ENCODE measurements at places on chromosomes 16 and 17.

GRCh38 chr16:26569793-26570192 is 496.9 kb upstream of the C16orf82 start:
- DNase-seq = no peak

DNA sequence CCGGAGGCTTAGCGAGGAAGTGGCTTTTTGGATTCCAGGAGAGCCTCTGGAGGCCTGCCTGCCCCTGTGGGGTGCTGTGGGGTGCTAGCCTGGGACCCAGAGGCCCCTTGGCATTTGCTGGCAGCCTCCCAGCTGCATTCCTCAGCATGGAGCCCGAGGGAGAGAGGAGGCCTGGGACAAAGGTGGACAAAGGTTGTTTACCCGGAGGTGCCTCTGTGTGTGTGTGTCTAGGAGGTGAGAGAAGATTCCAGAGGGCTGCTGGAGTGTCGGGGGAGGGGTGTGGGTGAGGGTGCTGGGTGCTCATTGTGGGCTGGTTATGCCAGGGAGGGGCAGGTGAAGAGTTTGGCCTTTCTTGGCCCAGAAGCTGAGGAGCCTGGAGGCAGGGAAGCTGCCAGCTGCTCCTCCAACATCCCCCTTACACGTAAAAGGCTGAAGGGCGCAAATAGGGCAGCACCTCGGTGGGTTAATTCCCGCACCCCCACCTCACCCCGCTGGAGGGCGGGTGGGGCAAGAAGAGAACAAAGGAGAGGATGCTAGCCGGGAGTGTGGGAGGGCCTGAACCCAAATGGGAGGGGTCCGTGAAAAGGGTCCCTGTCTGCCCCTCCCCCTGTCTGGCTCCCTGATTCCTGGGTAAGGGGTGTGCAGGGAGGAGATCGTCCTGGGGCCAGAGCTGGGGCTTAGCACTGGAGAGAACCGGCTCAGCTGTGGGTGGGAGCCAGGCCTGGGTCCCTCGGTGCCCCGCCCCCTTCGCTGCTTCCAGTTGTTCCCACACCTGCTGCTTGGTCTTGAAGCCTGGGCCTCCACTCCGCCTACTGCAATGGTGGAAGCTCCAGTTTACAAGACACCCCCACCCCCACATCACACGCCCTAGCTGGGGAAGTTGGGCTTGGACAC is 9.9 kb downstream of the HEXIM2 start:
- DNase-seq = no peak

DNA sequence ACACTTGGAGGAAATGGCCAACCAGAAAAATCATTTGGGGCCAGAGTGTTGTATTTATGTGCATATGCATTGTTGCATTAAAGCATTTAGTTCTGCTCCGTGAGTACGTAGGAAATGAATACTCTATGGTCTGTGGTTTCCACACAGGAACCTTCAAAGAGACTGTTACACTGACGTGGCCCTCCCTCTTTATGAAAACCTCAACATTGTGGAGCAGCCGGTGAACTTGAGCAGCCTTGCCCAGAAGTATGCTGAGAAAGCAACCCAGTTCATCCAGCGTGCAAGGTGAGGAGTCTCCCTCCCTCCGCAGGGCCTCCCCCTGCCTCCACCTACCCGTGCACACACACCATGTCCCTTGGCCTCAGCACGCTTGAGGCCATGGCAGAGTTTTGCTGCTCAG is 65.2 kb downstream of the ARSG start:
- peak; percentile 19 for DNase-seq

GRCh38 chr17:81706757-81707624 is 3.8 kb downstream of the MRPL12 start:
- DNase-seq = no peak

DNA sequence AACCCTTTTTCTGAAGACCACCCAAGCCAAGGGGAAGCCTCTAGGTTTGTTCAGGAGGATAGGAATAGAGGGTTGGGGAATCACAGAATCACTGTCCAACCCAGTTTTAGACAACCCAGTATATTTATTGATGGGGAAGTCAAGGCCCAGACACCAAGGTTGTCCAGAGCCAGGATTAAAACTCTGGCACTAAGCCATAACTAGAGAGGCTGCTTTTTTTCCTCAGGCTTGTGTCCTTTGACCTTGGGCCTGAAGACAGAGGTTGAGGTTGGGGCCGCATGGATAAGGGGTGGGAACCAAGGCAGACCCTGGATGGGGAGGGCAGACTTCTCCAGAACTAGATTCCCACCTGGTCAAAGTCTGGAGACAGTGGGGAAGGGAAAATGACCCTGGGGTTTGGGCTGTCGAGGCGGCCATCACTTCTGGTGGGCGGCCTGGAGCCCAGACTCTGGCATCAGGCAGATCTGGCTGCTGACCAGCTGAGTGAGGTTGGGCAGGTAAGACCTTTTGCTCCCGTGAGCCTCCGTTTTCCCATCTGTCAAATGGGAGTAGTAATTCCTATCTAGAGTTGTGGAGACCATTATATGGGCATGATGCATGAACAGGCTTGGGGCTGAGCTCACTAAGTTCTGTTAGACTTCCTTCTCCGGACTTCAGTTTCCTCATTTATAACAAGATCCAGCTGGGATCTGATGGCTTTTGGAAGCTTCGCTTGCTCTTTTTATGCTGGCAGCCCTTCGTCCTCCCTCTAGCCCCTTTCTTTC is 17.9 kb downstream of the IGFBP4 start:
- no peak for DNase-seq

- DNase-seq = no peak
Observed at GRCh38 chr16:68665501-68665900, 20.4 kb downstream of the CDH3 start.

DNA sequence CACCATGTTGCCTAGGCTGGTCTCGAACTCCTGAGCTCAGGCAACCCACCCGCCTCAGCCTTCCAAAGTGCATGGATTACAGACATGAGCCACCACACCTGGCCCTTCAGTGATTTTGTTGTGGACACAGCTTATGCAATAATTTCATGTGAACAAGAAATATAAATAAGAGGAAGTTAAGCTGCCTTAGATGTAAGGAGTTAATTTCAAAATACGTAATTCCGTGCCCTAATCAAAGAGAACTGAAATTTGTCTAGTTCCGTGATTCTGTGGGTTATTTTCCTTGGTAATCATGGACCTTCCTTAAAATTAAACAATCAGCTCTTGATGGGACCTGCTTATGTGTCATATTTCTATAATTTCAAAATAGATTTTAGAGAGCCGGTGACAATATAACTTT is 11.9 kb downstream of the TVP23A start:
- DNase-seq = no peak

DNA sequence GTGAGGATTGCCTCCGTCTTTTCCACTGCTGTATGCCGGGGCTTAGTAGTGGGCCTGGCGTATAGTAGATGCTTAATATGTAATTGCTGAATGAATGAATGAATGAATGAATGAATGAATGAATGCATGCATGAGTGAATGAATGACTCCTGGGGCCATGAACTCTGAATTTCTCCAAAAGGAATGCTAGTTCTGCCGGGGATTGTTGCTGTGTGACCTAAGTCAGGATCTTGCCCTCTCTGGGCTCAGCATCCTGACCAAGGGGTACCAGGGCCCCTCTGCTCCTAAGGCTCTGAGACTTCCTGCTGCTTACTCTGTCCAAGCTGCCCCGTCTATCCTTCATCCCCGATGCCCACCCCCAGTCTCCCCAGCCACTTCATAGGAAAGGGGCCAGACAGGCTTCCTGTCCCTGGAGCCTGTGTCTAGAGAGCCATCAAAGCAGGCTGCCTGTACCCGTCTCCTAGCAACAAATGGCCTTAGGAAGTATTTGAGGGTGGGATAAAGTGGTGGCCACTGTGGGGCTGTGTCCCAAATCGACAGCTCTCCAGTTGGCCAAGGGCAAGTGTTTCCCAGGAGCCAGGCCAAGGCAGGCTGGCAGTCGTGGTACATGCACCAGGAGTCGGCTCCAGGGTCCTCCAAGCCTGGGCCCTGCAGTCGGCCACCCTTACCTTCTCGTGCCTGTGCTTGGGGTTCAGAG is 11.6 kb upstream of the MPRIP start:
- DNase-seq = no peak

GRCh38 chr17:5695480-5695879 is 111.2 kb upstream of the NLRP1 start:
- no peak for DNase-seq

DNA sequence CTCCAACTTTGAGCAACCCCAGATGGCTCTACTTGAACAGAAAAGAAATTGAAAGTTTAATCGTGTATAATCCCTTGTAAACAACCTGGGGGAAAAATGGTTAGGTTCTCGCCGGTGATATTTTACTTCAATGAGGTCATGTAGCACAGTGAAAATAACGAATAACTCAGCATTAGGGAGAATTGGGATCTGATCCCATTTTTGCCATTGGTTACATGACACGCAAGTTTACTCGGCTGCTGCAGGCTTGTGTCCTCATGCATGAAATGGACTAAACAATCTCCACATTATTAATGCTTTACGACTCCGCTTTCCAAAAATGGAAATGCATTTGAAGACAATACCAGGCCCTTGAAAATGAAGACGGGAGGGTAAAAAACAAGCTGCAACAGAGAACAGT is 45.5 kb upstream of the LRRC37A3 start:
- DNase-seq = no peak

- DNase-seq = no peak
Observed at GRCh38 chr17:1123921-1124715, 55.7 kb downstream of the ABR start.

GRCh38 chr16:78878570-78878969 is 722.0 kb downstream of the MAF start:
- no peak for DNase-seq

GRCh38 chr17:4899341-4900230 is at the start of gene C17orf107:
Gene C17orf107, plus strand, starts transcription at chr17:4899536. Its CDS starts 227 bp downstream, at chr17:4899763.
- peak; percentile 87 for DNase-seq

DNA sequence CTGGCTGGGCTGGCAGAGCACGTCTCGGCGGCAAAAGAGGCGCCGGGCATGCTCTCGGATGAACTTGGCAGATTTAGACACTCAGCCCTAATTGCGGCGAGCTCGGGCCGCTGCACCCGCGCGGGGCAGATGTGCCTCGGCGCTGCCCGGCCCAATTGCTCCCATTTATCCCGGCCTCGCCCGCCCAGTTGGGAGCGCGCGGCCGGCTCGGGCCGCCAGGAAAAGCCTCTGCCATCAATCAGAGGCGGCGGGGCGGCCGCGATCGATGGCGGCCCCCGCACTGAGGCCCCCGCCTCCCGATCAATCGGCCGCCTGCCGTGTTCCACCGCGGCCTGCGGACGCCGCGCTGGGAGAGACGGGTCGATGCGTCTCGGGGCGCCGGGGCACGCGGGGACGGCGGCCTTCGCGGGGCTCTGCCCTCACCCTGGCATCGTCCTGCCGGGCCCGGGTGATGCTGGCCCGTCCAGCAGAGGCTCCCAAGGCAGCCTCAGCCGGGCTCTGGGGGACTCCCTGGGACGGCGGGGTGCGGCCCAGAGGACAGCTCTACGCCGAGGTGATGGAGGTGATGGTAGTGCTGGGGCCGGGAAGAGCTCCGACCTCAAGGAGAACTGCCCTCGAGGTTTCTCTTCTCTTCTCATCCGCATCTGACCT is 200.9 kb upstream of the N4BP1 start:
- no peak for DNase-seq

DNA sequence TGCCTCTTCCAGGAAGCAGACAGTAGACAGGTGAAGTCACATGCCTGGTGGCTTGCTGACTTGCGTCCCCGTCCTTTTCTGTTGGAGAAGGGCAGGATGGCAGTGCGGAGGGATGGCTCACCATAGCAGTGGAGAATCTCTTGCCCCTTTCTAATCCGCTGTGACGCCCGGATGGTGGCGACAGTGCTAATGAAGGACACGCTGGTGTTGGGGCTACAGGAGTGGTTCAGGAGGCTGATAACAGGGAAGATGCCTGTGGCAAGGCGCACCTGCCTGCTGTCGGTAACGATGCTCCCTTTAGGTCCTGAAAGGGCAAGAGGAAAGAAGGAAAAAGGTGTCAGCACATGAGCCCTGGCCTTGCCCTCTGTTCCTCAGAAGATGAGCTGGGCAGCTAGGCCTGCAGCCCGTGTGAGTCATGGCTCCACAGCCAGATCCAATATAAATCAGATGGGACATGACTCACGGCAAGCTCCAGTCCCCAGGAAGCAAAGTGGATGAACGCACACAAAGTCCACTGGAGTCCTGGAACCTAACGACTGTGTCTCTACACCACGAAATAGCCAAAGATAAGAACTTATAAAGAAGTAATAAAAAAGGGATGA is 25.5 kb downstream of the SERPINF1 start:
- no peak for DNase-seq

GRCh38 chr16:6573577-6573976 is 759.1 kb upstream of the RBFOX1 start:
- DNase-seq = no peak

- no peak for DNase-seq
Observed at GRCh38 chr16:1642753-1643152, 30.6 kb downstream of the CRAMP1 start.

DNA sequence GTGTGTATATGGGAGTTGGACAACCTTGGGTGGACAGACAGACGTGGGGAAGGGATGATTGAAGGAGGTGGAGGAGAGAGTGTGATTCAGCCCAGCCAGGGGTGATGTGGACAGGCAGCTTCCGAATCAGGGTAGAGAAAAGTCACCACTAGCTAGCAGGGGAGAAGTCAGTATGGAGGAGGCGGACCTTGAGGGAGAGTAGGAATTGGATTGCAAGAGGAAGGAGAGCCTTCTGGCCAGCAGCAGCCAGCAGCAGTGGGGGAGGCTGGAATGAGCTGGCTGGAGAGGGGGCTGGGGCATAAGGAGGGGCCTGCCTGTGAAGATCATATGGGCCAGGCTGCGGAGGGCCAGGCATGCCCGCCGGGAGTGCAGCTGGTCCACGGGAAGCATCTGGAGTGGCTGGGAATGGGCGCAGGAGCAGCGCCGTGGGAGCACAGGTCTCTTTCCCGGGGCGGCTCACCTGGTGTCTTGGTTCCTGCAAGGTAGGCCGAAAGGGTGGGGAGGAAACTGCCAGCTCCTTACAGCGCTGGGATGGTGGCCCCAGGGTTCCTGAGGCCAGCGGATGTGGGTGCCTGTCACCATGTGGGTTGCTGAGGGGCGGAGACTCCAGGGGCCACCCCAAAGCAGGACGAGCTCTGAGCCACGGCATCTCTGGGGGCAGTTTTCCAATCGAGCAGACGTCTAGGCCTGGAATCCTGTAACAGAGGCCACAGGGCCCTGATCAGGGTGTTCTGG is 235.3 kb downstream of the SEC14L1 start:
- peak; percentile 37 for DNase-seq

GRCh38 chr17:20944014-20944865 is 98.6 kb downstream of the USP22 start:
- no peak for DNase-seq

- DNase-seq = no peak
Observed at GRCh38 chr16:49521734-49522325, 148.2 kb downstream of the C16orf78 start.

Data from T-helper 17 cell (primary cell).